ENCODE measurements at places on chromosomes 4 and X.

GRCh38 chrX:74736450-74736849 is 122.0 kb upstream of the RLIM start:
- no peak for DNase-seq

- DNase-seq: no peak
Measured at GRCh38 chrX:40035726-40036125, 62.0 kb downstream of the BCOR start.

DNA sequence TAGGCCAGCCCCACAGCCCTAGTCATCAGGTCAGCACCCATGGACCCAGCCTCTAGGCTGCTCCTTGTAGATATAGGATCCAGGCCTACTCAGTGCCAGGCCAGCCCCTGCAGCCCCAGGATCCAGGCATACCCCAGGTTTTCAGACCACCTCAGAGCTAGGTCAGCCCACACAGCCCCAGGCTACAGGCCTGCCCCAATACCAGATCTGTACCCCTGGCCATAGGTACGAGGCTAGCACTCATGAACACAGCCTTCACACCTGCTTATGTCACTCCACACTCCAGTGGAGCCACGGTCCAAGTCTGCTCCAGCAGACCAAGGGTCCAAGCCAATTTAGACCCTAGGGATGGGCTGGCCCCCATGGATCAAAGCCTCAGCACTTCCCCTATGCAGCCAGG is 191.0 kb downstream of the DLG3 start:
- no peak for DNase-seq

DNA sequence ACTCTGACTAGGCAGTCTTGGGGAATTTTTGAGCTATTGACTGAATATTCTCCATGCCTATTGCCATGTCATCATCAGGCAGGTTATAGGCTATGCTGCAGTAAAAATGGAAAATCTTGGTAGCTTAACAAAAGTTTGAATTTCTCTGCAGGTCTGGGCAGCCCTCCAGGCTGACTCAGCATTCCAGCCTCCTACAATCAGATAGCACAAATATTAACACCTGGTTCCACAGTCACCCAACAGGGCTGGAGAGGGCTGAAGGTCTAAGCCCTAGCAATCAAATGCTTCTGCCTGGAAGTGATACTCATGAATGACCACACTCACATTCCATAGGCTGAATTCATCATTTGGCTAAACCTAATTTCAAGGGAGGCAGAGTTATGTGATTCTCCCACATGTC is 9.6 kb upstream of the PPP3CA start:
- DNase-seq: no peak

GRCh38 chrX:38881066-38881465 is 79.8 kb downstream of the MID1IP1 start:
- DNase-seq: no peak

DNA sequence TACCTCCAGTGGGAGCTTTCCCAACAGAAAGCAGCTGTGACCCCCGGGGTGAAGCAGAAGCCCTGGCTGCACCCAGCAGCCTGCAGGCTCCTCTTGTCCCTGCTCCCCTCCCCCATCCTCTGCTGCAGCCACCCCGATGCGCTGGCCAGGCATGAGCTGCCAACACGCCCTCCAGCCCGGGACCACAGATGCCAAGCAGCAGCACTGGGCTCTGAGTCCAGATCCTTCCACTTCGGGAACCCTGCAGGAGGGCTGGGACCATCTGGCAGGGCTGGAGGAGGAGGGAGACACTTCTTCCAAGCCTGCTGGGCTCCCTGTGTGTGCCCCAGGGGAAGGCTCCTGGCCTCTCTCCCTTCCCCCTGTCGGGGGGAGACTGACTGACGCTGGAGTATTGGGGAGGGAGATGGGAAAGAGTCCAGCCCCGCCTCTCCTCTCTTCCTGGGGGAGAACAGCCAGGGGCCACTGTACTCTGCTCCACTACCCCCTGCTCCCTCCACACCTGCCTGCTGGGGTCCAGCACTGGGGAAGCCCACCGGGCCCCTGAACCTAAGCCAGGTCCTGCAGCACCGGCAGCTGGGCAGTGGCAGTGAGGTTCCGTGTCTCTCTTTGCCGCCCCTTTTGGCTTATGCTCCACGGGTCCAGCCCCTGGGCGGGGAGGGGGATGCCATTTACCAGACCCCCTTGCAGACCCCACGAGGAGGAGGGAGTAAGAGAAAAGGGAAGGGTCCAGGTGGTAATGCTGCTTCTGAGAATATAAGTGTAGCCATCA is 55.7 kb downstream of the PPP2R2C start:
- DNase-seq: no peak

- peak; percentile 52 for DNase-seq
Measured at GRCh38 chr4:83112678-83113428, 1.7 kb downstream of the PLAC8 start.

GRCh38 chr4:77849278-77849965 is 13.2 kb upstream of the MRPL1 start:
- no peak for DNase-seq

- DNase-seq: no peak
Measured at GRCh38 chr4:53646795-53647194, 55.5 kb upstream of the LNX1 start.

GRCh38 chrX:41512394-41512793 is 65.3 kb downstream of the NYX start:
- DNase-seq: no peak

GRCh38 chr4:76783836-76784235 is 114.1 kb downstream of the SOWAHB start:
- no peak for DNase-seq

DNA sequence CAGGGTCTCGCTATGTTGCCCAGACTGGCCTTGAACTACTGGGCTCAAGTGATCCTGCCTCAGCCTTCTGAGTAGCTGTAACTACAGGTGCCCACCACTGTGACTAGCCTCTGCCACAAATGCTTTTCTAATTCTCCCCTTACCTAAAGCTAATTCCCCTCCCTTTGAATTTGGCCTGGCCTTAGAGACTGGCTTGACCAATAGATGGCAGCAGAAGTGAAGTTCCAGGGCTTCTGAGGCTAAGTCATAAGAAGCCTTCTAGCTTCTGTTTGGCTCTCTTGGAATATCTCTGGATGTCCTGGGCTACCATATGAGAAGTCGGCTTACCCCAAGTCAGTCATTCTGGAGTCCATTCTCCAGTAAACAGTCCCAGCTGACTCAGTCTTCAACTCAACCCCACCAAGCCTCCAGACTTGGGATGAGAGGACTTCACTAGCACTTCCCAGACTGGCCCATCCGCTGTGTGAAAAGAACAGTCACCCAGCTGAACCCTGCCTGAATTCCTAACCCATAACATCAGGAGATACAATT is 61.0 kb downstream of the HPRT1 start:
- no peak for DNase-seq

DNA sequence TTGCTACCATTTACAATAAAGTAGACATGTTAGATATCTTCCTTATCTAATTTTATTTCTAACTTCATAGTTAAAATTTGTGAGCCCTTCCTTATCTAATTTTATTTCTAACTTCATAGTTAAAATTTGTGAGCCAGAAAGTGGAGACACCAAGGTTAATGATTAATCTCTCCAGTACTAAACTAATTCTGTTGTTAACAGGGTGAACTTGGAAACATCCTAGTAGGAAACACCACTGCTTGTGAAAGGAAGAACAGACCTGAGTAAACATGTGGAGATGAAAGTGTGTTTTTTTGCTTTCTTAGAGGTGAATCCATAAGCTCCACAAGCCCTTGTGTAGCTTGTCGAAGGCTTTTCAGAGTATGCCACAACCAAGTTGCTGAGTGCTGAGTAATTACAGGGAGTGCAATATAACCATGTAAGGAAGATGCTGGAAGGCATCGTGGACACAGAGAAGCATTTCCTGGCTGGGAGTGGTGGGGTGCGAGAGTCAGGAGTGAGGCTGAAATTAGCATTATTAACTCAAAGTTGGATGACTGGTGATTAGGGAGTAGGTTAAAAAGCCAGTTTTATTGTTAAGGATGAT is 118.6 kb upstream of the NEIL3 start:
- no peak for DNase-seq

- DNase-seq: no peak
Measured at GRCh38 chr4:10672379-10672778, 12.2 kb downstream of the CLNK start.

- DNase-seq: no peak
Measured at GRCh38 chr4:1170976-1171310, 1.4 kb downstream of the SPON2 start.

GRCh38 chr4:170336238-170336775 is 246.6 kb upstream of the AADAT start:
- DNase-seq: no peak

- peak; percentile 43 for DNase-seq
Measured at GRCh38 chr4:185470501-185471195, 885 bp downstream of the CCDC110 start.

GRCh38 chrX:139795196-139795595 is 87.2 kb upstream of the MCF2 start:
- DNase-seq: peak; percentile 2

- DNase-seq: no peak
Measured at GRCh38 chrX:133655275-133656265, 240.3 kb upstream of the GPC4 start.

GRCh38 chr4:132557660-132558059 is 591.4 kb upstream of the PCDH10 start:
- no peak for DNase-seq

GRCh38 chrX:134622056-134622812 is 36.0 kb downstream of the PLAC1 start:
- DNase-seq: peak; percentile 31

- peak; percentile 24 for DNase-seq
Measured at GRCh38 chr4:38980903-38981676, 51.1 kb downstream of the TMEM156 start.

GRCh38 chr4:166280642-166281041 is 407.6 kb downstream of the TLL1 start:
- no peak for DNase-seq

DNA sequence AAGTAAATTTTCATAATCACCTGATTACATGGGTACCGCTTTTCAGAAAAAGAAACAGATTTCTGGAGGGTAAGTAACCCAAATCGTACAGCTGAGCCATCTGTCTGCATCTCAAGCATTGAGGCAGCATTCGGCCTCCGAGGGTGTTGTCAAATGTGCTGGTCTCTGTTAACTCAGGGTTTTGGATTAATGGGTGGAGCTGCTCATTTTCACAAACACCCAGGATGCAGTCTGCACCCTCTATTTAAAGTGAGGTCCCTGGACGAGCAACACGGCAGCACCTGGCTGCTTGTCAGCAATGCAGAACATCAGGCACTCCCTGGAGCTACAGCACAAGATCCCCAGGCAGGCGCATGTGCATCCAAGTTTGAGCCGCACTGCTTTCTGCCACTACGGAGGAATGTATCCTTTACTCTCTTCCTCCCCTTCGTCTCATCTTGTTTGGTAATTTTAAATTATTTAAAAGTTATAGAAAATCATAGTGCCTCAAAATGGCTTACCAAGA is 24.7 kb upstream of the NAP1L5 start:
- DNase-seq: no peak

DNA sequence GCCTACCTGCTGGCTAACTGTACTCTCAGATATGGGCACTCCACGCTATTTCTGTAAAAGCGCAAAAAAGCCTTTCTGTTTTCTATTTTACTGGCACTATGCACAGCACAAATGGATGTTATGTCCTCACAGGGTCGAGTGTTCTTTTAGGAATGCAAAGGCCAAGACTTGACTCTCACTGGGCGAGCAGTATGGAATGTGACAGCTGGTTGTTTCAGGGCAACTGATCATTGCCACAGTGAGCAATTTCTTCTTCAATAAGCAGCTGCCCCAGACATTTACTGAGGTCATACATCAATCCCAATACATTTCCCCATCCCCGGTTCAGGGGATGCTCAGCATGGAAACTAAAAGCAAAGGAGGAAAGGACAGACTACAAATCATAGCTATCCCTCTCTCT is 58.2 kb downstream of the PDE5A start:
- DNase-seq: no peak

- no peak for DNase-seq
Measured at GRCh38 chr4:104752337-104752736, 257.6 kb upstream of the CXXC4 start.

DNA sequence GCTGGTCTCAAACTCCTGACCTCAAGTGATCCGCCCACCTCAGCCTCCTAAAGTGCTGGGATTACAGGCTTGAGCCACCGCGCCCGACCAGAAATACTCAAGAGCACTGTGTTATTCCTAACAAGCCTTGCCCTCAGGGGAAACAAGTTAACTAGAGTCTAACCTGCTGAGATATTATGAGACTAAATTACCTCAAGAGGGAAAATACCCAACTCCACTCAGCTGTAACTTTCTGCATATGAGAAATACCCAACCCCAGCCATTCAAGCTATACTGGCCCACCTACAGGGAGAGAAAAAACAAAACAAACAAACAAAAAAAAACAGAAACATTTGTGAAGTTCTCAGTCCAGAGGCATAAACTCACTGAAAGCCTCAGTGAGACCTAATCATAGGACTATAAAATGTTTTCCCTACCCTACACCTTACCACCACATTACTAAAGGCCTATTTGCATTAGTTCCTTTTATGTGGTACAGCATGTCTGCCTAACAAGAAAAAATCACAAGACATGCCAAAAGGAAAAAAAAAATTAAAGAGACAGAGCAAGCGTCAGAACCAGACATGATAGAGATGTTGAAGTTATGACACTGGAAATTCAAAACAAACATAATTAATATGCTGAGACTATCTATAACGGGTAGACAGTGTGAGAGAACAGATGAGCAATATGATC is 876.0 kb downstream of the FSTL5 start:
- no peak for DNase-seq

DNA sequence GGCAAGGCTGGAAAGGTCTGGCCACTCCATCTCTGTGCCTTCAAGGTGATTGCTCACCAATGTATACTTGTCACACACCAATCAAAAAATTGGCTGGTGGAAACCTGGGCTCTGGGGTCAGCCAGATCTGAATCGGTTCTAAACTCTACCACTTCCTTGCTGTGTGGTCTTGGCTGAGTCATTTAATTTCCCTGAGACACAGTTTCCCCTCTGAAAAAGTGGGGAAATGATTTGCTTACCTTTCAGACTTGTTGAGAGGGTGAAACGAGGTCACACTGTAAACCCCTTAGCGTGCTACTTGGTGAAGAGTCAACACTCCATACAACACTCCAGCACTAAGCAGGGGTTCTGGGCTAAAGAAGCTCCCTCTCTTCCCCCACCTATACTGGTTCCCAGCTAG is 252.3 kb upstream of the ZIC3 start:
- peak; percentile 18 for DNase-seq

- no peak for DNase-seq
Measured at GRCh38 chrX:134636851-134637250, 21.4 kb downstream of the PLAC1 start.

DNA sequence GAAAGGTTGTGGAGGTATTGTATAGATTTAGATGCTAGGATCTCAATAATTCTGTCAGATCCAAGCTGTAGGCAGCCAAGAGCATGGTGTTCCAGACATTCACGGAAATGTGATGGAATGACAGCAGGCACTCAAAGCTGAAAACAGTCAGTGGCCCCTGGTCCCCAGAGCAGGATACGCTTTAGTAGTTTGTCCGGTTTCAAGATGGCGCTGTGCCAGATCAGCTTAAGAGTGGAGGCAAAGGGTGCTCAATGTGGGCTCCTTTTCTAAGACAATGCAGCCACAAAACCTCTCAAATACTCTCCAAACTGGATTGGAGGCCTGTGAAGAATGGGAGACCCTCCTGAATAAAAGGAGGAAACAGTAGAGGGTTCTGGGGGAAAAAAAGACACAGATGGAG is 291.2 kb upstream of the HS3ST1 start:
- DNase-seq: no peak

GRCh38 chr4:98352940-98353339 is 91.8 kb downstream of the RAP1GDS1 start:
- DNase-seq: no peak

GRCh38 chrX:155179346-155179997 is 36.8 kb upstream of the VBP1 start:
- DNase-seq: no peak
